ENCODE measurements at places on chromosomes 13 and 19.

DNA sequence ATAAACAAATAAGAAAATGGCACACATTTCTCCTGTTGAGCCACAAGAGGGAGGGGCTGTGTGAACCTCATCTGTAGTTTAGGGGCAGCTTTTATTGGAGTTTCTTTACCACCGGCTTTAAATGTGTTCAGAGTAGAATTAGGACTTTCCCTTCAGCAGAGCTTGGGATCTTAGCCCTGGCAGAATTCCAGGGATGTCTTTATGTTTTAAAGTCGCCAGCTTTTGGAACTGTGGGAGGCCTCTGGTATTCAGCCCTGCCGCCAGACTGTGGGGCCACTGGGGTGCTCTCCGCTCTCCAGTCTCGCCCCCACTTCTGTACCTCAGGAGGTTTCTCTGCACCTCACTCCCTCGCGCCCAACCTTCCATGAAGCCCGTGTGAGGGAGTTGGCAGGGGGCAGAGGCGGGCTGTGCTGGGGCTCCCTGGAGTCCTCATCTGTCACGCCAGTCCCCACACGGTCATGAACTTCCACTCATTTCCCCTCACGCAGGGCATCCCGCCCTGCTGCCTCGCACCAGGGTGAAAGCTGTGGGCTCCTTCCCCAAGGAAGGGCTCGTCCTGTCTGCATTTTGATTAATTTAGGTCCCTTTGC is 31.5 kb downstream of the CCDC8 start:
- no peak for DNase-seq

DNA sequence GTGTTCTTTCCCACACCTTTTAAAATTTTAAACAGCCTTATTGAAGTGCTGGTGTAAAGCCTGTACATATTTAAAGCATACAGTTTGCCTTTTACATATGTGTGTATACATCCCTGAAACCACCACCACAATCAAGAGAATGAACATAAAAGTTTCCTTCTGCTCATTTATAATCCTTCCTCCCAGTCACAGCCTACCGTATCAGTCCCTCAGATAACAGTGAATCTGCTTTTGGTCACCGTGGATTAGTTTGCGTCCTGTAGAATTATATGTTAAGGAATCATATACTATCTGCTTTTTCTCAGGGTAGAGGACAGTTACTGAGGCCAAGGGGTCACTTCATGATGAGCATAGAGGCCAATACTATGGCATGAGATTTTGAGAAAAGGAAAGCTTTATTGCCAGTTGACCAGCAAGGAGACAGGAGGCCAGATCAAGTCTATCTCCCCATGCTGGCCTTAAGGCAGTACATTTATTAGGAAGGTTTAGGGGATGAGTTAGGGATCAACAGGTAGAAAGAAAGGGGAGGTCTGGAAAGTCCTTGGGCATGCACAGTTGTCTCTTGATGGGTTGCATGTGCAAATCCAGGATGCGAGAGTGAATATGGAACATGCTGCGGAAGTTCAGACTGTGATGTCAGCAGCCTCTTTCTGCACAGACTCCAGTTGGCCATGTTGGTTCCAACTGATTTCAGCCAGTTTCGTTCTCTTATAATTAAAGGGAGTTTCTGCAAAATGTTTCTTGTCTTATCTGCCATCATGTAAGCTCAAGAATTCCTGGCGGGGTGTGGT is 36.3 kb upstream of the LSM14A start:
- DNase-seq, result no peak

DNA sequence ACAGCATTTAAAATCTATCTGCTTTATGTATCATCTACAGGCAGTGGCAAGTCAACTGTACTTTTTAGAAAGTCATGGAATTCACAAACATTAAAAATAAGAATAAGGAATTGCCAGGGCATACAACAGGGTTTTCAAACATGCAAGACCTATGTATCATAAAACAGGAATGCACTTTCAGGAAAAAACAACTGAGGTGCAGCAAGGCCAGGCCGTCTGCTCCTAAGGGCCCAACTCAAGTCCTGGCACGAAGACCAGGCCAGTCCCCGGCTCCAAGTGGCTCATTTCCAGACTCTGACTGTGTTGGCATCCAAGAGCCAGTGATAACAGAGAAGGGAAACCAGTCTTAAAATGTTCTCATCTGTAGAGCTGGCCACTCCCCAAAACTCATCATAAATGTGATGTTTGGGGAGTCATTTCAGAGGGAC is 7.1 kb downstream of the RFX2 start:
- DNase-seq, result peak; percentile 79

- no peak for DNase-seq
Observed at GRCh38 chr13:95188128-95188527, 113.1 kb downstream of the ABCC4 start.

DNA sequence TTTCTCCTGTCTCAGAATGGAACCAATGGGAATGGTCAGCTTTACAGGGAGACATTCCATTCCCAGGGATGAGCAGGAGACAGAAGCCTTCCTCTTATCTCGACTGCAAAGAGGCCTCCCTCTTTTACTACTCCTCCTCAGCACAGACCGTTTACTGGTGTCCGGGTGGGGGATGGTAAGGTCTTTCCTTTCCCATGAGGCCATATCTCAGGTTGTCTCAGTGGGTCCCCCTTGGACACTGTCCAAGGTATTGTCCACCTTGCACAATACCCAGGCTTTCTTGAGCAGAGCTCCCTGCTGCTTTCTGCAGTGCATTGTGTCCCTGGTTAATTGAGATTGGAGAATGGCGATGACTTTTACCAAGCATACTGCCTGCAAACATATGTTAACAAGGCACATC is 7.5 kb upstream of the ZNF808 start:
- no peak for DNase-seq

GRCh38 chr13:28204690-28205443 is 66.5 kb downstream of the PAN3 start:
- no peak for DNase-seq

DNA sequence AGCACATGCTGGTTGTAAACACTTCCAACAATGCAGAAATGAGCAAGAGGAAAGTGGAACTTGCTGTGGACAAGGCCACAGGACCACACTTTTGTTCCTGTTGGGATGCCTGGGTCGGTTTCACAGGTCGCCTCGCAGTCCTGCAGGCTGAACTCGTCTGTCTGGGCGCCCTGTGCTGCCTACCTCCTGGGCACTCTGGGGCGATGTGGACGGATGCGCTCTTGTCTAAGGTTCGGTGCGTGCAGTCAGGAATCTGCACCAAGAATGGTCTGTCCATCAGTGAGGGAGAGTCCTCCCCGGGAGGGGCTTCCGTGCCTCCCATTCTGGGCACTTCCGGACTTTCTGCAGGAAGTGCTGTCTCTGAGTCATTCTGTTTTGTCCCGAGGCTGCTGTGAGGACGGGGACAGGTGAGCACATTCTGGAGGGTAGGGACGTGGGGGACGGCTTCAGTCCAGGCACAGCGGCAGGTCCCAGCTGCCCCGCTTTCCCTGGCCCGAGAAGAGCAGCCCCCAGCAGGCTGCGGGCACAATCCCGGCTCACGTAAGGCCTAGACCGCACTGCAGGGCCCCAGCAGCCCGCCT is 24.1 kb upstream of the SLITRK1 start:
- no peak for DNase-seq

DNA sequence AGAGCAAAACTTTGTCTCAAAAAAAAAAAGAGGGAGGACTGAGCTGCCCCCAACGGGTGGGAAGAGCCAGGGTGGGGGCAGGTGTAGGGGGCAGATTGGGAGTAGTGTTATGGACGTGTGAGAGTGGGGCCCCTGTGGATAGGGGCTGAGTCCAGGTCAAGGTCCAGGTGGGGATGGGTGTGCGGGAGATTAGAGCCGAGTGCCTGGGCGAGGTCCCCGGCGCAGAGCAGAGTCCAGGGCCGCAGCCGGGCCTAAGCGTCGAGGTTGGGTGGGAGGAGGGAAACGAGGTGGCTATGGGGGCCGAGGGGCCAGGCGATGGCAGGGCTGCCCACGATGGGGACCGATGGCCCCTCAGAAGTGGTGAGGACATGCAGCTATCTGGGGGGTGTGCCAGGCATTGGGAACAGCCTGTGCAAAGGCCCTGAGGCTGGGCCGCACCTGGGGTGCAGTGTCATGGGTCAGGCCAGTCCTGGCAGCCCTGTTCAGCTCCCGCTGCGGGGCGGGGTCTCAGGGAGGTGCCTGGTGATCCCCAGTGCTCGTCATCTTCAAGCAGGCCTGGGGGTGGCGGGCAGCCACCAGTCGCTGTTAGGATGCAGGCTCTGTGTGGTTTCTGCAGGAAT is 12.3 kb upstream of the MISP start:
- DNase-seq, result no peak

GRCh38 chr13:40576369-40576768 is 90.1 kb downstream of the FOXO1 start:
- DNase-seq, result no peak

DNA sequence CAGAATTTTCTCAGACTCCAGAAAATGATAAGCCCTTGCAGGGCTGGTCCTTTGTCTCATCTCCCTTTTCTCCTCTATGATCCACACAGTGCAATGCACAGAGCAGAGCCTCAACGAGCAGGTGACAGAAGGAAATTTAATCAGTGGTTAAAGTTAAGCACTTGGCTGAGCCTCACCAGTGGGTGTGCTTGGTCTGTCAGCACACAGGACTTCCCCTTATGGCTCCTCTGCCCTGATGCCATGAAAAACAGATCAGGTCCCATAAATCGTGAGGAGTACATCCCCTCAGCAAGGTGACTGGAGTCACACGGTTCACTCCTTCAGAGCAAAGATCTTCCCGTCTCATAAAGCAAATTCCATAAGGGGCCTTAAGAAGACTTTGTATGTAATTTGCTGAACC is 818.2 kb downstream of the UQCRFS1 start:
- no peak for DNase-seq

GRCh38 chr13:81207636-81208035 is 866.7 kb upstream of the SPRY2 start:
- no peak for DNase-seq

DNA sequence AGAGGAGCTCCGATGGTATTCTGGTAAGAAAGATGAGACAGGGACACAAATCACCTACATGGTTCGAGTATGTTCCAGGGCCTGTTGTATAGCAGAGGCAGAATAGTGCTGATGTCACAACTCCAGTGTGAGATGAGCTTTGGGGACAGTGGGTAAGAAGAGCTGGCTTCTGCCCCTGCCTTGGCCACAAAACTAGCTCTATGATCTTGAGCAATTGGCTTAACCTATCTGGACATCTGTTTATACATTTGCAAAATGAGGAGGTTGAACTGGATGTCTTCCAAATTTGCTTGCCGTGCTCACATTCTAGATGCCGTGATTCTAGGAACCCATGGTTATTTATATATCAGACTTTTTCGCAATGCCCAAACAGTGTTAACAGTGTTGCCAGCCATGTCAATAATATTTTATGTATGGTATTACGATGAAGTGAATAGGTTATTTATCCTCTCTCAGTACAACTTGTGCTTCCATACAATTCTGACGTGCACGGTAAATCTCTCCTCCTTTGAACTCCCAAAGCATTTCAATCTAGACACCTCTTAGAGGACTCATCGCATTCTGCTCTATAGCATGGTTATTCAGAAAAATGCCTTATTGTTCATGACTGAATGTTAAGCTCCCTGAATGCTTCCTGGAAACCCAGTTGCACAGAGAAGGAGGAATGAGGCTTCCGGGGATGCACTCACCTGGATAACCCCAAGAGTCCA is 316.0 kb downstream of the FOXO1 start:
- DNase-seq, result peak; percentile 25

DNA sequence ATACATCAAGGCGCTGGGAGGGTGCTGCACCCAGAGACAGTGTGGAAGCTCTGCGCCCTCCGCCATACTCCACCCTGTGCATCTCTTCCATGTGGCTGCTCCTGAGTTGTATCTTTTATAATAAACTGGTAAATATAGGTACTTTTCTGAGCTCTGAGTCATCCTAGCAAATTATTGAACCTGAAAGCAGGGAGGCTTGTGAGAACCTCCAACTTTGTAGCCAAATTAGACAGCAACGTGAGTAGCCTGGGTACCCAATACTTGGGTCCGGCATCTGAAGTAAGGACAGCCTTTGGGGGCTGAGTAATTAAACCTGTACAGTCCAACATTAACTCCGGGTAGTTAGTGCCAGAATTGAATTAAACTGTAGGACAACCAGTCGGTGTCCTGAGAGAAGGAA is 57.4 kb downstream of the RUBCNL start:
- no peak for DNase-seq

DNA sequence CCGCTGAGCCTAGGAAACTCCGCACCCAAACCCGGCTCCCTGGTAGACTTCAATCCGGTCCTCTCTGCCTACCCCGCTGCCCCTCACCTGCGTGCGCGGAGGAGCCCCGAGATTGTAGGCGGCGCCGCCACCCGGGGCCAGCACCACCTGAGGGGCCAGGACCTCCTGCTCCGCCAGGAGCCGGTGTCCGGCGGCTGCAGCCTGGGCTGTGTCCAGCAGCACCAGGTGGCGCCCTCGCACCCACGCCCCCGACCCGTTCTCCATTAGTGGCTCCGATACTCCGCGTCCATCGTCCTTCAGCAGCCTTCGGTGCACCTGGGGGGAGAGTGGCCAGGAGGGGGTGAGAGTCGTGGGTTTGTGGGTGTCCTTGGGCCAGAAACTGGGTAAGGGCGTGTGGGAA is 18.5 kb downstream of the MAN2B1 start:
- DNase-seq, result peak; percentile 8

- DNase-seq, result no peak
Observed at GRCh38 chr19:30001791-30002190, 59.8 kb downstream of the URI1 start.

DNA sequence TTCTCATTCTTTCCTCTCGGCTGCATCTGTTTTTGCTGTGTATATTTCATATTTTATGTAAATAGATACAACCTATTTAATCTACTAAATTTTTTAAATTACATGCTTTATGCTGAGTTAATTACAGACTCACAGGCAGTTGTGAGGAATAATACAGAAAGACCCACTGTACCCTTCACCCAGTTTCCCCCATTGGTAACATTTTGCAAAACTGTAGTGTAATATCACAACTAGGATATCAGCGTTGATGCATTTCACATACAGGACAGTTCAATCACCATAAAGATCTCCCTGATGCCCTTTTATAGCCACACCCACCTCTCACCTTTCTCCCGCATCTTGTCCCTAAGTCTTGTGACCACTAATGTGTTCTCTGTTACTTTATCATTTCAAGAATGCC is 43.5 kb downstream of the GSX1 start:
- DNase-seq, result no peak

DNA sequence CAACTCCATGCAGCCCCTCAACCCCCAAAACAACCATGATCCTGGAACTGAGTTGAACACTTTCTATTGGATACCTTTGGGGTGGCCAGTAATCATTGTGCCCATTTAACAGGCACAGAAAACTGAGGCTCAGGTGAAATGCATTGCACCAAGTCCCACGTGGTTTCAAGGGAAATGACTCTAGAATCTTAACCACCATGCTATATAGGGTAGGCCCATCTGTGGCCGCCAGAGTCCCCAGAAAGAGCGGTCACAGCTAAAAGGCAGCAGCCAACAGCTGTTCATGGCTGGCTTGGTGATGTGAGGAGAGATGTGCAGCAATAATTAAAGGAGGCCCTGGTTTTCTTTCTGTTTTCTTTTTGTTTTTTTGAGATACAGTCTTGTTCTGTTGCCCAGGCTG is 2.6 kb downstream of the CNN1 start:
- DNase-seq, result no peak

- peak; percentile 6 for DNase-seq
Observed at GRCh38 chr19:15506074-15506571, 2.2 kb upstream of the CYP4F22 start.
